ENCODE measurements at places on chromosomes 12 and 14. TPM values are rescaled to one million over a fixed set of nuclear protein-coding genes. Genes with fewer than 3 reads are reported as not detected.

DNA sequence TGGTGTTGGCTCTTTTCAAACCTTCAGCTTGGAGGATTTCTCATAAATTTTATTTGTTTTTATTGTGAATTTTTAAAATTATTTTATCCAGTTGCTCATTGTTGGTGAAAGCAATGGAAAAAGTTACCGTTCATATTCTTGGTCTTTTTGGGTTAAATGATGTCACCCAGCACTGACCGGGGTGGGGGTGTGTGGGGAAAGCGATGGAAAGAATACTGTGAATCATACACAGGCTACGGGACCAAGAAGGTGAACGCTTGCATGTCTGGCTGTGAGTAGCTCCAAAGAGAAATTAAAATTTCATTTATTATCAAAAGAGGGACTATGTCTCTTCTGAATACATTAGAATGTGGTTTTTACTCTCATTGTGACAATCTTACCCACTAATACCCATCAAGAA lies 430.1 kb downstream of the AEBP2 start:
- no peaks in the 10 kb centered on the region for H3K27me3 ChIP-seq
- no peak overlapping the region for H3K4me3 ChIP-seq
- H3K4me1 ChIP-seq = no peaks in the 10 kb centered on the region
- no peaks in the 10 kb centered on the region for H3K36me3 ChIP-seq
- DNase-seq = peak; percentile 30

- peak overlapping the region; percentile 52 for H3K4me3 ChIP-seq
- H3K36me3 ChIP-seq = no peaks in the 10 kb centered on the region
- peaks cover 54% of the 10 kb centered on the region for H3K27me3 ChIP-seq
- H3K27ac ChIP-seq = peak overlapping the region; percentile 6
- peak; percentile 25 for DNase-seq
Measured at GRCh38 chr14:38208618-38209562, 1.2 kb downstream of the SSTR1 start.

DNA sequence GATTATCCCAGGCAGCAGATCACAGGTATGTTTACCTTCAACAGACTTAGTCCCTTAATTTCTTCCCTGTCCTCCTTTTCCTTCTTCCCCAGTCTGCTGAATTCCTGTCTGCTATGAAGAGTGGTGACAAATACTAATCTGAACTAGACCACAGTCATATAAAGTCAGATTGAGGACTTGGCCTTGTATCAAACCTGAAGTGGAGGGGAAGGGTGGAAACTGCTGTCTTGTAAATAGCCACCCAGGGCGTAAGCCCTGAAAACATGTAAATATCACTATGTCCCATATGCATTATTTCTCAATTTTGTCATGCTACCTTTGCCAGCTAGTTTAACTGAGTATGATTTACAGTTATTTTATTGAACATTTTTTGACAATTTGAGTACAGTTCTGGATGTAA lies 368.0 kb downstream of the CCDC91 start:
- no peak overlapping the region for H3K27ac ChIP-seq
- DNase-seq = no peak
- H3K4me3 ChIP-seq = no peak overlapping the region

The DDN gene
- 0.26 TPM for total RNA-seq

GRCh38 chr12:57810450-57810849 lies 8.1 kb downstream of the AVIL start:
- H3K27ac ChIP-seq = no peak overlapping the region
- no peaks in the 10 kb centered on the region for H3K4me1 ChIP-seq
- H3K36me3 ChIP-seq = no peaks in the 10 kb centered on the region
- DNase-seq = no peak
- H3K27me3 ChIP-seq = no peaks in the 10 kb centered on the region
- no peak overlapping the region for H3K4me3 ChIP-seq

The ETV6 gene
- total RNA-seq = 57.5 TPM

- no peak overlapping the region for H3K4me3 ChIP-seq
- H3K36me3 ChIP-seq = peaks cover 64% of the 10 kb centered on the region
- peaks cover 28% of the 10 kb centered on the region for H3K4me1 ChIP-seq
- peak overlapping the region; percentile 23 for H3K27ac ChIP-seq
Measured at GRCh38 chr12:14443531-14443930, 78.0 kb downstream of the ATF7IP start.

GRCh38 chr14:31265701-31266398 lies 58.3 kb upstream of the HECTD1 start:
- peaks cover 12% of the 10 kb centered on the region for H3K4me1 ChIP-seq
- H3K36me3 ChIP-seq = no peaks in the 10 kb centered on the region

- H3K27me3 ChIP-seq = no peaks in the 10 kb centered on the region
- no peaks in the 10 kb centered on the region for H3K4me1 ChIP-seq
- no peak overlapping the region for H3K27ac ChIP-seq
- no peak for DNase-seq
- H3K36me3 ChIP-seq = no peaks in the 10 kb centered on the region
- no peak overlapping the region for H3K4me3 ChIP-seq
Measured at GRCh38 chr12:16955083-16955657, 349.2 kb upstream of the LMO3 start.

DNA sequence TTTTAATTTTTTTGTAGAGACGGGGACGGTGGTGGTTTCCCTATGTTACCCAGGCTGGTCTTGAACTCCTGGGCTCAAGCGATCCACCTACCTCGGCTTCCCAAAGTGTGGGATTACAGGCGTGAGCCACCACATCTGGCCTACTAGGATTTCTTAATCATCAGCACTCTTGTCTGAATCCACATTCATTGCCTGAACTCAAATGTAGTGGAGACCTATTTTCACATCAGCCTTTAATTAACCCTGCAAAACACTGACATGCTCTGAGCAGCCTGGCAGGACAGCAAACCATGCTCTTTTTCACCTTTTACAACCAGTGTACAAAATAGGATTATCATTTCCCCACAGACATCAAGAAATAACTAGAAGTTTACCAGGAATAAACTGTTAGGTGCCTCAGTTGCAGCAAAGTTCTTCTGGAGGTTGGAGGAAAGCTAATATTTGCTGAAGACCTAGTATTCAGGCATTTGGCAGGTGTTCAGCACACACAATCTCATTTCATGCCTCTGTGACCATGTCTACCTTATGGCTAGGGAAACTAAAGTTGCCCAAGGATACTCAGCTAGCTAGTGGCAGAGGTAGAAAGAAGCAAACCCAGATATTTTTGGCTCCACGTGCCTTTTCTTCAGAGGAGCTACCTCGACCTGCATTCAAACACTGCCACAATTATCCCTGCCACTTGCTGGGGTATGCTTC lies 37.7 kb downstream of the CFL2 start:
- no peak overlapping the region for H3K27ac ChIP-seq
- H3K4me1 ChIP-seq = peaks cover 3% of the 10 kb centered on the region
- H3K4me3 ChIP-seq = no peak overlapping the region

DNA sequence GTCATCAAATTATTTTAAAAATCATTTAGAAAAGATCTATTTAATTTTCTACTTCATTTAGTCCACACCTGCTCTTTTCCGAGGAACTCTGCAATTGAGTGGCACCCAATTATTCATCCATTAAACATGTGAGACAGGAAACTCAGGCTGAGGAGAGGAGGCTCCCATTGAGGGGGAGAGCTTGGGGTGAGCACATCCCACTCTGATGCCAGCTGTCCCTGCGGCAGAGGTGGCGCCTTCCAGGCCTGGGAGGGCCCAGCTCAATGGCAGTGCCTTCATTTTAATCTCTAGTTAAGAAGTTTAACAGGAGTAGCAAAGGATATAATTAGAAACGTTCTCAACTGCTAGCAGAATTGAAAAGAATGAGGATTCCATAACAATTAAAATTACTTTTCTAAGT lies 92.0 kb downstream of the ITPR2 start:
- H3K4me3 ChIP-seq = no peak overlapping the region
- DNase-seq = no peak
- H3K4me1 ChIP-seq = peaks cover 4% of the 10 kb centered on the region
- no peaks in the 10 kb centered on the region for H3K27me3 ChIP-seq

- no peak overlapping the region for H3K27ac ChIP-seq
- DNase-seq = no peak
- peaks cover 2% of the 10 kb centered on the region for H3K36me3 ChIP-seq
- no peaks in the 10 kb centered on the region for H3K4me1 ChIP-seq
- no peaks in the 10 kb centered on the region for H3K27me3 ChIP-seq
Measured at GRCh38 chr14:53696217-53696965, 260.2 kb downstream of the BMP4 start.

GRCh38 chr14:104049576-104050240 lies 35.8 kb upstream of the ASPG start:
- no peaks in the 10 kb centered on the region for H3K36me3 ChIP-seq
- no peak for DNase-seq
- peaks cover 8% of the 10 kb centered on the region for H3K27me3 ChIP-seq
- H3K4me3 ChIP-seq = no peak overlapping the region
- H3K4me1 ChIP-seq = no peaks in the 10 kb centered on the region

- no peak for DNase-seq
- H3K4me1 ChIP-seq = no peaks in the 10 kb centered on the region
- H3K4me3 ChIP-seq = no peak overlapping the region
Measured at GRCh38 chr14:73100334-73100733, 36.0 kb upstream of the PSEN1 start.

DNA sequence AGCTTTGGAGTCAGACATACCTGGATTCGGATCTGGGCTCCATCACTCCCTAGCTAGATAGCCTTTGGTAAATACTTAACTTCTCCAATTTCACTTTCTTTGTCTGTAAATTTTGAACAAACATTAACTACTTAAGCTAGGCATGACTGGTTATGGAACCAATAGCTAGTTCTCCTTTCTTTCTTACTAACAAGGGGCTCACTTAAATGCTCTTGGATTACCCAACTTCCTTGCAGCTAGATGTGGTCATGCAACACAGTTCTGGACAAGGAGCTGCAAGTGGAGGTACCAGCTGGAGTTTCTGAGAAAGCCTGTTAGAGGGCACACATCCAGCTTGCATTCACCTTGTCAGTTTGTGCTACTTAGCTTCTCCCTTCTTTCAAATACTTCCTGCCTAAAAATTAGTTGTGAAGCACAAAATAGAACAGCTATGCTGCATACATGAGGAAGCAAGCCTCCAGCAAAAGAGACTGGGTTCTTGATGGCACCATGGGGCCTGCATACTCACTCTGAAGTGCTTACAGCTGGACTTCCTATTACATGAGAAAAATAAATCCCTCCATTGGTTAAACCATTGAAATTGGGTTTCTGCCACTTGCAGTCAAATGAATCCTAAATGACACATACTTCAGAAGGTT lies 210.1 kb upstream of the EEA1 start:
- no peak overlapping the region for H3K27ac ChIP-seq
- H3K27me3 ChIP-seq = no peaks in the 10 kb centered on the region
- DNase-seq = no peak

The SERPINA5 gene
- not detected for total RNA-seq

The GRIN2B gene
- not detected for total RNA-seq

DNA sequence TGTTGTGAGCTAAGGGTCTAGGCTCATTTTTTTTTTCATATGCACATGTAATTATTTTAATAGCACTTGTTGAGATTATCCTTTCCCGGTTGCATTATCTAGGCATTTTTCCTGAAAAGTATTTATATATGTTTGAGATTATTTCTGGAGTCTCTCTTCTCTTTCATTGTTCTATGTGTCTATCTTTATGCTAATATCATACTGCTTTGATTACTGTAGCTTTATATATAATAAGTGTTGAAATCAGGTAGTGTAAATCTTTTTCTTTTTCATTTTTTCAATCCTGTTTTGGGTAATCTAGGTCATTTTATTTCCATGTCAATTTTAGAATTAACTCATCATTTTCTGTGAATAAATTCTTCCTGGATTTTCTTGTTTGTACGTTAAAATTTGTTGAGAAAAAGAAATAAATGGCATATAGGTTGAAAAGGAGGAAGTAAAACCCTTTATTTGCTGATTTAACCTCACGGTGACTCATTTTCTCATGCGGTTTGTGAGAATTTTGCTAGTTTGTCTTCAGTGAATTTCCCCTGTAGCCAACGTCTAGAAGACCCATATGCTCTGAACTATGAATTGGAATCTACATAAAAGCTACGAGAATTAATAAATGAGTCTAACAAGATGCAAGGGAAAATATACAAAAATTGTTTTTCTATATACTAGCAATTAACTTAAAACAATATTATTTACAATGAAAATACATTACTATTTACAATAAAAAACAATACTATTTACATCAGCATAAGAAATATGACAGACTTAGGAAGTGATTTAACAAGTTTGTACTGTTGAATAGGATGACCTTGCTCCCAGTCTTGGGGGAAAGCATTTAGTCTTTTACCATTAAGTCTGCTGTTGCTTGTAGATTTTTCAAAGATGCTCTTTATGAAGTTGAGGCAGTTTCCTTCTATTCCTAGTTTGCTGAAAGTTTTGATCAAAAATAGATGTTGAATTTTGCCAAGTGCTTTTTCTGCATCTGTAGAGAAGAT lies 105.0 kb downstream of the SNAPC1 start:
- peaks cover 6% of the 10 kb centered on the region for H3K27me3 ChIP-seq
- peaks cover 3% of the 10 kb centered on the region for H3K4me1 ChIP-seq
- DNase-seq = no peak
- H3K4me3 ChIP-seq = no peak overlapping the region
- peaks cover 2% of the 10 kb centered on the region for H3K36me3 ChIP-seq

DNA sequence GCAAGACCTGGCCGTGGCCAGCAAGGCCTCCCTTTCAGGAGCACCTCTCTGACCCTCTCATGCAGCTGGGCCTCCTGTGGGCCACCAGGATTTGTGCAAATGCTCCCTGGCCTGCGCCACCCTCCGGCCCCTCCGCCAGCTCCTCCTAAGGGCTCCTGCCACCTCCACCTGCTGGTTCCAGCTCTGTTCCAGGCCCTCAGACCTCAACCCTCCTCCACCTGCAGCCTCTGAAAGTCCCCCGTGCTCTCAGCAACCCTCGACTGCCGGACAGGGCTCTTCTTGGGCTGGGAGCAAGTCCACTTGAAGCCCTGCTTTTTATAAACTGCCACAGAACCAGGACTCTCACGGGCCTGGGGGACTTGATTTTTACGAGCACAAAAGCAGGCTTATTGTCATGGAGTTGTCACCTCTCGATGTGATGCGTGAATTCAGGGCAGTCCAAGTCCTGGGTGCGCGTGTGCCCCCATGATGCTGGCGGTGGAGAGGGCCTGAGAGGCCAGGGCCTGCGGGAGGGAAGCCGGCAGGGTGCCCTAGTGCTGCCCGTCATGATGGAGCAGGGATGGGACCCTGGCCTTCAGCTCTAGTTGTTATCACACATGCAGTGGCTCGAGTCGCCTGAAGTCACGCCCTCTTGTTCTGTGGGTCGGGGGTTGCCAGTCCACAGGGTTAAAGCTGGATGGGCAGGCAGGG lies 9.1 kb downstream of the TEDC1 start:
- H3K36me3 ChIP-seq = no peaks in the 10 kb centered on the region
- H3K27ac ChIP-seq = no peak overlapping the region
- no peaks in the 10 kb centered on the region for H3K27me3 ChIP-seq
- H3K4me3 ChIP-seq = no peak overlapping the region

DNA sequence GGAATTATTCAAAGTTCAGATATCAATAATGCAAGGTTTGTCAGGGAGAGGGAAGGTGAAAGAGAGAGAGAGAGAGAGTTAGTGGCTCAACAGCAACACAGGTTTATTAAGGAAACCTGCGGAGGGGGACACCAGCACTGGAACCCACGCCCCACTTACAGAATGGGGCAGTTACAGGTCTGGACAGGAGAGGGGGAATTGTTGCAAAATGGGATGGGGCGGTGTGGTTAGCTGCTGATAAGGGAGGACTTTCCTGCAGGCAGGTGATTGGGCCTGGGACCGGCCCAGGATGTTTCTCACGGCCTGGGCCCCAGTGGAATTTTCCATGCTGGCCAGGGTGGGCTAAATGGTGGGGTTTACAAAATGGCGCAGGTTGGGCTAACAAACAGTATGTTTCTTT lies 278.2 kb upstream of the SLC16A7 start:
- no peaks in the 10 kb centered on the region for H3K4me1 ChIP-seq
- no peak overlapping the region for H3K4me3 ChIP-seq
- no peaks in the 10 kb centered on the region for H3K36me3 ChIP-seq
- no peak overlapping the region for H3K27ac ChIP-seq
- no peak for DNase-seq
